ENCODE measurements at places on chromosomes 13 and 19.

DNA sequence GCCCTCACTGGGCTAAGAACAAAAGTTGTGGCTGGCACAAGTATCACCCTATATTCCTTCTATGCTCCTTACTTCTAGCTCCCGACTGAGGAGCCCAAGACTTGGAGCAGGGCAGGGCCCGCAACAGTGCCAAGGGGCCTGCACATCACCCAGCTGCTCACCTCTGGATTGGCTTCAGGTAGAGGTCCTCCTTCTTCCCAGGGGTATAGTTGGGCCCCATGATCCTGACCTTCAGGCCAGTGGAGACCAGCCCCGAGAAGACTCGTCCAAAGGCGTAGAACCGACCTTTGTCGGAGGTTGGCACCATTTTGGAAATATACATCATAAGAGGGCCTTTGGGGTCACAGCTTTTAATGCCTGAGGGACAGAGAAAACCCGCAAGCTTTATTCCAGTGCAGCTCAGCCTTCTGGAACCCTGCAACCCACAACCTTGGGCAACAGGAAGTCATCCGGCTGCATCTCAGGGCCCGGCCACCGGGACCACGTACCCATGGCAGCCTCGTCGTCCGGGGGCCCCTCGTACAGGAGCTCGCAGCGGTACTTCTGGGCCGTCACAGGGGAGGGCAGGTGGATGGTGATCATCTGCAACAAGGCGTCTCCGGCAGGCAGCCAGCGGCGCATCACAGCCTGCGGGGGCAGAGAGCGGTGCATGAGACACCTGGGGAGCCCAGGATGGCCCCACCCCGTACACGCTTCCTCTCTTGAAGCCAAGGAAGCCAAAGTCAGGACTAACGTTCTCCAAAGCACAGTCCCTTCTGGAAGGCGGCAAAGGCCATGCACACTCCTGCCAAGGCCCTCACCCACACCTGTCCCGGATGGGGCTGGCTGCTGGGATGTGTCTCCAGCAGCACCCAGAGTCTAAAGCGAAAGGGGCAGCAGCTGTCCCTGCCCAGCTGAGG, 4.7 kb downstream of the EEF2 start:
- no peak for DNase-seq

GRCh38 chr13:107852072-107852471, 363.3 kb downstream of the LIG4 start:
- no peak for DNase-seq

GRCh38 chr13:99855526-99856420, 115.8 kb downstream of the ZIC5 start:
- no peak for DNase-seq

DNA sequence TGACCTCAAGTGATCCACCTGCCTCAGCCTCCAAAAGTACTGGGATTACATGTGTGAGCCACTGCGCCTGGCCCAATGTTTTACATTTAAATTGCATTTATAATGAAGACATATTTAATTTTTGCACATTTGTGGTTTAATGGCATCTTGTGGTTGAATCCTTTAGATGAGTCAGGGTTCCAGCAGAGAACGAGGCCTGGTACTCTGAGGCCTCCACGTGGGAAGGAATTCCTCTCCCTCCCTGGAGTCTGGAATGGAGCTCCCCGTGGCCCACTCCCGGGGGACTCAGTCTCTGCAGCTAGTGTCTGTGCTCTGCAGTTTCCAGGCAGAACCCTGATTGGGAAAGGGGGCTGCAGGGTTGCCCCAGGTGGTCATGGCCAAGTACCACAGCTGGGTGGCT, 24.2 kb downstream of the ZFR2 start:
- no peak for DNase-seq

DNA sequence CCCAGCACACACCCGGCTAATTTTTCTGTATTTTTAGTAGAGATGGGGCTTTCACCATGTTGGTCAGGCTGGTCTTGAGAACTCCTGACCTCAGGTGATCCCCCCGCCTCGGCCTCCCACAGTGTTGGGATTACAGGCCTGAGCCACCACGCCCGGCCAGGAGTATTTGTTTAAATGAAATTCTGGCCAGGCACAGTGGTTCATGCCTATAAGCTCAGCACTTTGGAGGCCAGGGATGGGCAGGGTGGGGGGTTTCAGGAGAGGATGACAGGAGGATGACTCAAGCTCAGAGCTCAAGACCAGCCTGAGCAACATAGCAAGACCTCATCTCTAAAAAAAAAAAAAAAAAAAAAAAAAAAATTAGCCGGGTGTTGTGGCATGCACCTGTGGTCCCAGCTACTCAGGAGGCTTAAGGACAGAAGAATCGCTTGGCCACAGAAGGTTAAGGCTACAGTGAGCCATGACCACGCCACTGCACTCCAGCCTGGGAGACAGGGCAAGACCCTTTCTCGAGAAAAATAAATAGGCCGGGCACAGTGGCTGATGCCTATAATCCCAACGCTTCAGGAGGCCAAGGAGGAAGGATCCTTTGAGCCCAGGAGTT, 8.2 kb upstream of the DHDH start:
- DNase-seq = no peak

DNA sequence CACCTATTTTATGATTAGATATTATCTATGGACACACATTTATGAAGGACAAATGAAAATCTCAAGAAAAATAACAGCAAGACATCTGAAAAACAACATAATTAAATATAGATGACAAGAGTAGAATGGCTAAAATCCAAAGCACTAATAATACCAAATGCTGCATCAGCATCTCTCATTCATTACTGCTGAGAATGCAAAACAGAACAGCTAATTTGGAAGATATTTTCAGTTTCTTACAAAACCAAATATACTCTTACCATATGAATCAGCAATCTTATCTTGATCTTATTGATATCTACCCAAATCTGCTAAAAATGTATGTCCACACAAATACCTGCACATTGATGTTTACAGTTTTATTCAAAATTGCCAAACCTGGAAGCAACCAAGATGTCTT, 829.1 kb upstream of the MIR17HG start:
- DNase-seq = no peak

DNA sequence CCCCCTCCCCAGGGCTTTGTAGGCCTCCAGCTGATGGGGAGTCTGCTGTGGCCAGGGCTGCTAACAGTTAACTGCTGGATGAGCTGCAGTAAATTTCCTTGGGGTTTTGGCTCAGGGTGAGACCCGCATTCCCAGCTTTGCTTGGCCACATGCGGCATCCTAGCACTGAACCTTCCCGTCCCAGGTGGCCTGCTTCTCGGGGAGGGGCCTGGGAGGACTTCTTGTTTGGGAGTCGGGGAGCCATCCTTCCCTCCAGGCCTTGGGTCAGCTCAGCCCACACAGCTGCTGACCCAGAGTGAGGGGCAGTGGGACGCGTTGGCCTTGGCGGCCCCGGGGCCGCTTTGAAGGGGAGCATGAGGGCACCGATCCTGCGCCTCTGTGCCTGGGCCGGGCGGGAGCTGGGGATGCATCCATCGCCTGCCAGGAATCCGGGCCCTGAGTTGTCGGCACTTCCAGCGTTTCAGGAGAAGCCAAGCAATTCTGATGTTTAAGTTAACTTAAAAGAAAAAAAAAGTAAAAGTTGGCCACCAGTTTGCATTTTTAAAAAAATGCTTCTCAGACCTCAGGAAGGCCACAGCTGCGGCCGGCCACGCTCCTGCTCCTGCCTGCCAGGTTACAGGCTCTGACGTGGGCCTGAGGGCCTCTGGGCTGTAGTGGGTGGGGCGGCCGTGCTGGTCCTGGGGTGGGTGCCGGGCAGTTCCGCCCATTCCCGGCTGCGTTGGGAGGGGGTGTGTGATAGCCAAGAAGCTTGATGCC, 27.7 kb downstream of the CRTC1 start:
- no peak for DNase-seq

DNA sequence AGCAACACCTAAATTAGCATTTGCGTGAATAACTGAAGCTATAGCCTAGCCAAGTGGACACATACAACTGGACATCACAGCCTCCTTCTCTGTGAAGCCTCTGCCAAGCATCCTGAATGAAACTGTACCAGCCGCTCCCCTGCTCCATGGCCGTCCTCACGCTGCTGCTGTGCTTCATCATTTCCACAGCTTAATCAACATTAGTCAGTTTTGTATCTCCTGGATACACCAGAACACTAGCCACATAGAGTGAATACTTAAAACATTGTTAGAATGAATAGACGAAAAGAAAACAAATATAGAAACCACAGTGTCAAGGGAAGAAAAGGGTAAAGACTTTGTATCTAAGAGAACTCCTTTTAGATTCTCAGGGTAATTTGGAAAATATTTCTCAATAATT, 1526.9 kb downstream of the EFNB2 start:
- no peak for DNase-seq

DNA sequence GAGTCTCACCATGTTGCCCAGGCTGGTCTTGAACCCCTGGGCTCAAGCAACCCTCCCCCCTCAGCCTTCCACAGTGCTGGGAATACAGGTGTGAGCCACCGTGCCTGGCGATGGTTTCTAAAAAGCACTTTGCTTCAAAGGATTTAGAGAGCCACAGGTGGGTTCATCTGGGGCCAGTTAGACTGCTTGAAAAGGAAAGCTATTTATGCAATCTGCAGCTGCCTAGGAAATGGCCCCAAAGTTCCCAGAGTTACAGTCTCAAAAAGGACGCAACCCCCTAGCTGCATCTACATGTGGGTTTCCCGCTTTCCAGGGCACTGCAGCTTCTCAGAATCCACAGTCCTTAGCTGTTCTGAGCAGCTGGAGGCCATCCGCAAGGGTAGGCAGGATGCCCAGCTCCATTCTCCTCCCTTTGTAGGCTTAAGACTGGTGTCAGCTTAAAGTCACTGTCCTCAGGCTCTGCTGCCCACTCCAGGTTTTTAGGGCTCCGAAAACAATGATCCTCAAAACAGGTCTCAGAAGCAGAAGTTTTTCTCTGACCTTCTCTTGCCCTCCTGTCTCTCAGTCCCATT, 41.4 kb downstream of the ZNF823 start:
- DNase-seq = no peak

- no peak for DNase-seq
These were observed 36.6 kb upstream of the MEDAG start for GRCh38 chr13:30869491-30869890.

GRCh38 chr19:13082192-13083007, 20.3 kb downstream of the LYL1 start:
- no peak for DNase-seq

DNA sequence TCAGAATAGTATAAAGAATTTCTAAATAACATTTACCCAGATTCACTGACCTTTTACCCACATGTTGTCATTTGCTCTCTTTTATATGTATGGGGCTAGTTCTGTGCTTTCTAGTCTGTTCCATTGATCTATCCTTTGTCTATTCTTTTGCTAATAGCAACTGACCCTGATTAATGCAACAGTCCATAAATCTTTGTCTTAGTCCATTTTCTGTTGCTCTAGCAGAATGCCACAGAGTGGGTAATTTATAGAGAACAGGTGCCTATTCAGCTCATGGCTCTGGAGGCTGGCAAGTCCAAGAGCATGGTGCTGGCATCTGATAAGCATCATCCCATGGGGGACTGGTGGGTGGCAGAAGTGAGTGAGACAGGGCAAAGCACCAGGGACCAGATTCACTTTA, 52.1 kb downstream of the LHFPL6 start:
- no peak for DNase-seq

DNA sequence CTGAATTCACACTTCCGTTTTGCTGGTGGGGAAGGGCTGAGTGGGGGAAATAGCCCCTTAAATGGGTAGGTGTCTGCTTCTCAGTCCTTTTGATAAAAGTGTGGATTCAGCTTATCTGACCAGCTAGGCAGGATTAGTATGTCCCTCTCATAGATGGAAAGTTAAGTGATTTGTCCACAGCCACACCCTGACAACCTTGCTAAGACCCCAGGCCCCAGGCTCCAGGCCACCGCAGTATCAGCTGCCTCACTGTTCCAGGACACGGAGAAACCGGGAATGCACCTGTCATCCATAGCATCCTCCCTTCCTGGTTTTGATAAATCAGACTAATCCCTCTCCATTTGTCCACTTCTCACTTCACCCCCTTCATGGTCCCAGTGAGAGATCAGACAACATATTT, 197.7 kb downstream of the USP12 start:
- no peak for DNase-seq

- DNase-seq = no peak
These were observed 68.1 kb downstream of the ABCC4 start for GRCh38 chr13:95233026-95233635.

DNA sequence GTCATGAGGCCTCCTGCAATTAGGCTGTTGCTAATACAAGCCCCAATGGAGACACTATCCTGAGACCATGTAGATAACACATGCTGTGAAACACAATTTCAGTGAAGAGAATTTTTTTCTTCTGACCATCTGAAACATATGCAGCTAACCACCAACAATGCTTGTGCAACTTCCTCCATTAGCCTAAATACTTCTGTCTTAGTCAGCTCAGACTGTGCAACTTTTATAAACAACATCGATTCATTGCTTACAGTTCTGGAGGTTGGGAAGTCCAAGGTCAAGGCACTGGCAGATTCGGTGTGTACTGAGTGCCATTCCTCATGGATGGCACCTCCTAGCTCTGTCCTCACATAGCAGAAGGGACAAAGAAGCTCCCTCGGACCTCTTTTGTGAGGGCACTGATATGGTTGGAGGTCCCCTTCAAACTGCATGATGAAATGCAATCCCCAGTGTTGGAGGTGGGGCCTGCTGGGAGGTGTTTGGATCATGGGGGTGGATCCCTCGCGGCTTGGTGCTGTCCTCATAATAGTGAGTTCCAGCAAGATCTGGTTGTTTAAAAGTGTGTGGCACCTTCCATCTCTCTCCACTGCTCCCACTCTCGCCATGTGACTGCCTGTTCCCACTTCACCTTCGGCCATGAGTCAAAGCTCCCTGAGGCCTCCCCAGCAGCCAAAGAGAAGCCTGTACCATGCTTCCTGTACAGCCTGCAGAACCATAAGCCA, 27.7 kb downstream of the STK24 start:
- DNase-seq = no peak

GRCh38 chr13:31797154-31797775, 57.9 kb downstream of the RXFP2 start:
- DNase-seq = no peak

DNA sequence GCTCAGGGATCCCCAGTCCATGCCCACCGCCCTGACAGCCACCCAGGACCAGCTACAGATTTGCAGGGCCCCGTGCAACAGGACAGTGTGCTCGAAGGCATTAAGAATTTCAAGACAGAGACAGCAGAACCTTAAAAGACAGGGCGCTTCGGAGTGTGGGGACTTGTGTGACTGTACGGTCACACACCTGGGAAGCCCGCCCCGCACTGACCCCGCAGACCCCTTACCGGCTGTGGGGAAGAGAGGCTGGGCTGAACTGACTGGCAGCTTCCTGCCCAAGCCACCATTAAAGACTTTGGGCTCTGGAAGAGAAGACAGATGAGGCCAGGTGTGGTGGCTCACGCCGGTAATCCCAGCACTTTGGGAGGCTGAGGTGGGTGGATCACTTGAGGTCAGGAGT, 14.4 kb downstream of the STAP2 start:
- no peak for DNase-seq

DNA sequence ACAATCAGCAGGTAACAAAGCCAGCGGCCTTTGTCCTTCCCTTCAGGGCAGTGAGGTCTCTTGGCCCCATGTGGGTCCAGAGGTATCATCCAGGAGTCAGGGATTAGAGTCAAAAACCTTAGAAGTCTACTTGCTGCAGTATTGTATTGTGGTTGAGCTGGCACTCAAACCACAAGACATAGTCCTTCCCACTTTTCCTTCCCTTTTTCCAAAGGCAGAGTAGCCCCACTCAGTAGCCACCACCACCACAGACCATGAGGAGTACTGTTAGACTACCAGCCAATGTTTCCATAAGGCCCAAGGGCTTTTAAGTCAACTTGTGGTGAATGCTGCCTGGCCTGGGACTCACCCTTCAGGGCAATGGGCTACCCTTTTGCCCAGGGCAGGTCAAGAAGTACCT, 27.1 kb upstream of the CCNA1 start:
- DNase-seq = no peak
